DND-41 (cell line): ENCODE measurements at places on chromosomes 16 and 17.

GRCh38 chr16:69404275-69404805, 18.5 kb upstream of the TERF2 start:
- no peak for DNase-seq

DNA sequence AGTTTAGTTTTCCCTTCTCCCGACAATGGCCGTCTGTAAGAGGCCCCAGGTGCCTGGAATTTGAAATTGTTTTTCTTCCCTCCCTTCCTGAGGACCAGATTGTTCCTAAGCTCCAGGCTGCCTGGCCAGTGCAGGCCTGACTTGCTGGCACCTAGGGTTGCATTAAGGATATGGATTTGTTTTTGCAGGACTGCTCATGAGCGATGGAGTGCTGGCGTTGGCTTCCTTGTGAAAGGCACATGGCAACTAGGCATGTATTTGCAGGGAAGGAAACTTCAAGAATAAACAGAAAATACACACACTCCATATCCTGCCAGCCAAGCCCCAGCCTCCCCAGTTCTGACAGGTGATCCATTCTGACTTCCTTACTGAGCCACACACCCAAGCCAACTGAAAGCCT, 25.5 kb upstream of the SOX9 start:
- no peak for DNase-seq

GRCh38 chr17:17913695-17914332, 58.4 kb downstream of the TOM1L2 start:
- peak; percentile 59 for DNase-seq

DNA sequence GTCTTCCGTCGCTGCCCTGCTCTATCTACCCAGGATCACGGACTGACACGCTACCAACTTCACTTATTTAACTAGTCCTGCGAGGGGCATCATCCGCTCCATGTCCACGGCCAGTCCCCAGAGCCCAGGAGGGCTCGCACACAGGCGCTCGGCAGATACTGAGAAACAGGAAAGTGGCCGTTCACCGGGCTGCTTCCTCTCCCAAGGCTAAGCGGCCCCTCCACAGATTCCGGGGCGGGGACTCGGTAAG, 388 bp downstream of the OXLD1 start:
- no peak for DNase-seq

DNA sequence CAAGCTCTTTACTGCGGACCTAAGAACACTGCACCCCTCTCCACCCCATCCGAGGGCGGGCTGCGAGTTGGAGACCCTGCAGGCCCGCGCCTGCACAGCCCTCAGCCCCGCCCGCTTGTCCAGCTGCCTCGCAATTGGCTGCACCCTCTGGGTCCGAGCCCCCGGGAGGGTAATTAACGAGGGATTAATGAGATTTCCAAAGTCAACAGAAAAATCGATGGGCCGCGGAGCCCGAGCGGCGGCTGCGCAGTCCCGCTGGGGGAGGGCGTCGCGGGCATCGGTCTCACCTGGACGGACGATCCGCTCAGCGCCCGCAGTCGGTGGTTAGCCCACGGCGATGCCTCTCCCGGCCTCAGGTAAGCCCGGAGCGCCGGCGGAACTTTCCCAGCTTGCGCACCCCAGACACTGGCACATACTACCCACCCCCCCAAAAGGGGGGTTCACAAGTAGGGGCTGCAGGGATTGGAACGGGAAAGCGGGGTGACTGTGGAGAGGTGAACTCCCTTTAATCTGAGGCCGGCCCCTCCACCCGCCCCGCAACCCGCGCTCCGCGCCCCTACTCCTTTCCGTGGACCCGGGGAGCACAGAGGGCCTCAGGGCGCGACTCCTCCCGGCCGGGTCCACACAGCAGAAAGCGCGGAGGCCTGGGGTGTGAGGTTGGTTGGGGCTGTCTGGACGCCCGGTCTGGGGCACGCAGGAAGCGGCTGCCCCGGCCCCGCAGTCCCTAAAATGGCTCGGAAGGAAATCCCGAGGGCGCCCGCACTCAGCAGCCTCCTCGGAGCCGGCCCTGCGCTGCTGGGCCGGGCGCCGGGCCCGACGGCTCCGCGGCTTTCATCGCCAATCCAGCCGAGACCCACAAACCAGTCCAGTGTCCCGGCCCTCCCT, at the start of gene OTOP3:
TSS of gene OTOP3 (plus strand) at position 314 of the 885 bp plus-strand sequence. CDS start at position 338, 24 bp downstream.
- DNase-seq: no peak

- DNase-seq: no peak
Measured at GRCh38 chr17:3834811-3835210, 11.2 kb downstream of the NCBP3 start.

DNA sequence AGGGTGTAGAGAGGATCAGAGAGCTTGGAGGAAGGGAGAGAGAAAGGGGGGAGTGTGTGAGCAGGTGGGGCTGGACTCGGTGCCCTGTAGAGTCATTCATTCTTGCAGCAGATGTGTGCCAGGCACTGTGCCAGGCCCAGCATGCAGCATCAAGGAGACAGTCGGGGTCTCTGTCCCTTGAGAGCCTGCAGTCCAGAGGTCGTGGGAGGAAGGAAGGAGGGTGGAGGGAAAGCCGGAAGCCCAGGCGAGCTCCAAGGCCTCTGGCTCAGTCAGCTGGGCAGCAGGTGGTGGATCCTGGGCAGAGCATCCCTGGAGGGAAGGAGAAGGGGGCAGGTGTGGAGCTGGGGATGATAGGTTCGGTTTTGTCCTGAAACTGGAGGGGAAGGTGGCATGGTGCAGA, 27.5 kb downstream of the EPN2 start:
- no peak for DNase-seq

GRCh38 chr17:68566442-68566738, 34.8 kb downstream of the FAM20A start:
- DNase-seq: no peak

DNA sequence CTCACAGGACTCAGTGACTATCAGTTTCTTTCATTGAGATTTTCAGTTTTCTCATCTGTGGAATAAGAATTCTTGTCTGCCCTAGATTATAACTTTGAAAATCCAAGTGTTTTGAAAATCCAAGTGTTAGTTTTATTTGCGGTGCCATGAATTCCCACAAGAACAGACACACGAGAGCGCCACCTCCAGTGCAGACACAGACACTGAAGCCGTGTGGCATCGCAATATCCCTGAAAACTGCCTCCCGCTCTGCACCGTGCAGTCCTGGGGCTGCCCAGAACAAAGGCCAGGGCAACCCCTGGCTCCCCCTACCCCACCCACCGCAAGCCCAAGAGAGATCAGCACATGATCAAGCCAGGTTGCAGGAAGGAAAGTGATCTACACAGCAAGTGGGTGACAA, 229.5 kb upstream of the ASIC2 start:
- no peak for DNase-seq

DNA sequence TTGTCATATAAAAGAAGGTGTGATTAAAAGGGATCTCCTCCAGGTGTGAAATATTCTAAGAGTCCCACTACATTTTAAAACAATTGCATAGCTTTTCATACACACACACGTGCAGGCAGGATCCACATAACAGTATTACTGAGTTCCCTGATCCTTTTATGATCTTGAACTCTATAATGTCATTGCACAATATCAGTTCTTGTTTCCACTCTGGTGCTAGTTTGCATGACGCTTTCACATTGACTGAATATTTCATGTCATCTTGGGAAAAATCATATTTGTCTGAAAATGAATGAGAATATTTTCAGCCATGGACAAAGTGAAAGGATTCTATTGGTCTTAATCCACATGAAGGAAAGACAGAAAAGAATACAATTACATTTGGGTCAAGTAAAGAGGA, 703.8 kb downstream of the CDH8 start:
- no peak for DNase-seq

GRCh38 chr16:53598511-53599275, 95.7 kb upstream of the AKTIP start:
- DNase-seq: no peak
